ENCODE measurements at places on chromosomes 7 and 10.

DNA sequence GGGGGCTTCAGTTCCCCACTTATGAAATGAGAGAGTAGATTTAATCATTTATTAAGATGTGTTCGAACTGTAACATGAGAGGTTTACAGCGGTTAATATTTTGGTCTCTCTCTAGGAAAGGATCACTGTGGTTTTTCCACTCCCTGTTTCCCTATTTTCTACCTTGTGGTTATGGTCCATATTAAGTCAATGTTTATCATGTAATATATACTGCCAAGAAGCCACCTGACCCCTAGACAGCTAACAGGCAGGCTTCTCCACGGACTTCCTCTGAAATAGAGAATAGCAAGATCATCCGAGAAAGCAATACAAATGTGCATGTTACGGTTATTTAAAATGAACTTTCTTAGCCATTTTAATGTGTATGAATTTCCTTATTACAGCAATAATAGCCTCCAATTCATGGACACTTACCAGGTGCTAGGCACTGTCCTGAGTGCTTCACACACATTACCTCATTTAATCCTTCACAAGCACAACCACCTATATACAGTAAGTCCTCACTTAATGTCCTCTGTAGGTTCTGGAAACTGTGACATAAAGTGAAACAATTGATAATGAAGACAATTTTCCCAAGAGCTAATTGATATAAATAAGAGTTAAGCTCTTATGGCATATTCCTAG lies 835 bp upstream of the COL28A1 start:
- no peak for DNase-seq

DNA sequence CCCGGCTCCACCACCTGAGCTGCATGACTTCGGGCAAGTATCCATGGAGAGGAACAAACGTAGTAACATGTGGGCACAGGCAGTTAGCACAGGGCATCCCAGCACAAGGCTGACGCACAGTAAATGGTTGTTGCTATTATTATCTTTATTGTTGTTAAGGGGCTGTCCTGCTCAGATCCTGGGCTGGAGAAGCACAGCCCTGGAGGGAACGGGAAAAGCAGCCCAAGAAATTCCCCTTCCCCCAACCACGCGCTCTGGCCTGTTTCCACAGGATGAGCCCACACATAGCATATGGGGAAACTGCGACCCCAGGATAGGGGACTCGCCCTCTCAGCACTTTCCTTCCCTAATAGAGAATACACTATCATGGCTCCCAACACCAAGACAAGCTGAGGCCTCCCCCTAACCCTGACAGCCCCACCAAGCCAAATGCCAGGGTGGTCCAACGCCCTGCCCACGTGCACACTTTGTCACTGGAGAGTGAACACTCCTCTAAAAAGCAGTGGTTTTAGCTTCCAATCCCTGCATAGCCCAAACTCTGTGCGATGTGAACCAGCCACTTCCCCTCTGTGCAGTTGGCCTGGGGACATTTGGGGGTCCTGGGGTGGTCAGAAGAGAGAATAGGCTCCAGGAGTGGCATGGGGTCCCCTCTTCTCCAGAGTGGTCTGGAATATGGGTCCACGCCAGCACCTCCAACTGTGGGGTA lies 11.0 kb downstream of the PSD start:
- no peak for DNase-seq

GRCh38 chr7:51079494-51079893 lies 237.1 kb downstream of the COBL start:
- no peak for DNase-seq

- DNase-seq, result no peak
Observed at GRCh38 chr7:25087855-25088254, 37.2 kb downstream of the CYCS start.

GRCh38 chr10:130395248-130395936 lies 259.2 kb downstream of the GLRX3 start:
- DNase-seq, result no peak

DNA sequence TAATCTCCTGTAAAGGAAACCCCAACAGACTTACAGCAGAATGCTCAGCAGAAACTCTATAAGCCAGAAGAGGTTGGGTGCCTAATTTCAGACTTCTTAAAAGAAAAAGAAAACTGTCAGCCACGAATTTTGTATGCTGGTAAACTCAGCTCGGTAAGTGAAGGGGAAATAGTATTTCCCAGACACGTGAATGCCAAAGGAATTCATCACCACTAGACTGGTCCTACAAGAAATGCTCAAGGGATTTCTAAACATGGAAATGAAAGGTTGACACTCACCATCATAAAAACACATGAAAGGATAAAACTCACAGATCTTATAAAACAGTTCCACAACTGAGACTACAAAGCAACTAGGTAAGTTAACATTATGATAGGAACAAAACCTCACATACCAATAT lies 68.6 kb downstream of the GLCCI1 start:
- DNase-seq, result no peak

DNA sequence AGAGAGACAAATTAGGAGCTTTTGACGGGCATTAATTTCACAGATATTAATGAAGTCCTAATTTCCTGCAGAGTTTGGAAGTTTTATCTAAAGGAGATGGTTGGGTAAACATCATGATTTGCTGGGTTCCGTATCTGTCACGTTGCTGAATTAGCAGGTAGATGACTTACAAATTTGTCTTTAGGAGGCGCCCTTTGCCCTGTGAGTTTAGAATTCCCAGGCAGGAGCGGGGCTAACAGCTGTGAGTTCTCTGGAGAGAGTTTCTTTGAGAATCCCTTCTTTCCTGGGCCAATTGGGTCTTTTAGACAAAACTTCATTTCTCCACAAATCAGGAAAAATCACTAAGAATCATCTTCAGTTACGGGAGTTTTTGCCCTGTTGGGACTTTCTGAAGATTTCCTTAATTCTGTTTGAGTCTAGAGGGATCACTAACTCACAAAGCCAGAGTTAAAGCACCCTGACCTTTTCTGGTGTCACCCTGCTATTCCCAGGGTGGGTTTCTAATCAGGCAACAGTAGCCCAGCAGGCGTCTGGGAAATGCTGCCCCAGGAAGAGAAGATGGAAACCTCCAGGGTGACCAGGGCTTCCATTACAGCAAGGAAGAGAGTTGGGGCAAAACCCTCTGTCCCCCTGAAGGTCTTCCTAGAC lies 63.7 kb downstream of the PRKCQ start:
- DNase-seq, result no peak

DNA sequence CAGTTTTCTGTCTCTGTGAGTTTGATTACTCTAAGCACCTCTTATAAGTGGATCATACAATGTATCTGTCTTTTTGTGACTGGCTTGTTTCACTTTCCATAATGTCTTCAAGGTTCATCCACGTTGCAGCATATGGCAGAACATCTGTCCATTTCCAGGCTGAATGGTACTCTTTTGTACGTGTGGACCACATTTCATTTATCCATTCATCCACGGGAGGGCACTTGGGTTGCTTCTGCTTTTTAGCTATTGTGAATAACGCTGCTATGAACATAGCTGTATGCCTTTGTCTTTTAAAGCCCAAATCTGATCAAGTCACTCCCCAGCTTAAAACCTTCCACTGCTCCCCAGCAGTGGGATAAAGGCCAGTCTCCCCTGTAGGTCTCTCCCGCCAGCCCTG lies 31.5 kb downstream of the EGFR start:
- DNase-seq, result no peak

GRCh38 chr7:108120933-108121332 lies 9.2 kb downstream of the LAMB4 start:
- no peak for DNase-seq

DNA sequence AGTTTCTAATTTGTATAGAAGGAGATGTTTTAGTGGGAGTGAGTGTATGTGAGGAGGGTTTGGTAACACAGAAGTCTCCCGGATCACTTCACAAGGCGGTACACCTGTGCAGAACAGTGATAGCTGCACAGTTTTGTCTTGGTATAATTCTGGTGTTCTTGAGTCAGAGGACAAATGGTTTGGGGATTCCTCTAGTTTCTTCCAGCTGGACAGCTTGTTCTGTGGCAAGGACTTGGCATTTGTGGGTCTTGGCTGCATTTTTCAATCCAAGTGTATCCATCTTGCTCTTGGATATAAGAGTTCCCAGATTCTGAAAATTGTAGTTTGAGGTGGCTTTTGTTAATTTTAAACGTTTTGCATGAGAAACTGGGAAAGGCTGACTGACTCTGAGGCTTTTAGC lies 135.7 kb downstream of the AHR start:
- DNase-seq, result no peak

DNA sequence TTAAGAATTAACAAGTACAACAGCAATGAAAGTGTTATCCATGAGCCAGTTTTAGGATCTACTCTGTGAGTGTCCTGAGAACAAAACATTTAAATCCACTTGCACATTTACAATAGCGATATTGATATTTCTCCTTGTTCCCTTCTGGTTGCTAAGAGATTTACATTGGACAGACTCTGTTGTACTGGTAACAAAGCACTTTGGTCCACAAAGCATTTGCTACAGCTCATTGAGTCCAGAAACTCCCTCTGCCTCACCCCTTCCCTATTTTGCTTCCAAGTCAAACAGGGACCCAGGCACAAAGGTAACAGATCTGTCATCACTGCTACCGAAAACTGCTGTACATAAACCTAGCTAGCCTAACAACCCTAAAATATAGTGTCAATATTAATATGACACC lies 2.1 kb downstream of the ANK3 start:
- DNase-seq, result no peak

- DNase-seq, result no peak
Observed at GRCh38 chr7:137000621-137001020, 132.2 kb downstream of the CHRM2 start.

GRCh38 chr7:104039363-104039762 lies 49.9 kb upstream of the RELN start:
- DNase-seq, result no peak

- DNase-seq, result peak; percentile 74
Observed at GRCh38 chr7:924541-925231, 29.8 kb downstream of the ADAP1 start.

DNA sequence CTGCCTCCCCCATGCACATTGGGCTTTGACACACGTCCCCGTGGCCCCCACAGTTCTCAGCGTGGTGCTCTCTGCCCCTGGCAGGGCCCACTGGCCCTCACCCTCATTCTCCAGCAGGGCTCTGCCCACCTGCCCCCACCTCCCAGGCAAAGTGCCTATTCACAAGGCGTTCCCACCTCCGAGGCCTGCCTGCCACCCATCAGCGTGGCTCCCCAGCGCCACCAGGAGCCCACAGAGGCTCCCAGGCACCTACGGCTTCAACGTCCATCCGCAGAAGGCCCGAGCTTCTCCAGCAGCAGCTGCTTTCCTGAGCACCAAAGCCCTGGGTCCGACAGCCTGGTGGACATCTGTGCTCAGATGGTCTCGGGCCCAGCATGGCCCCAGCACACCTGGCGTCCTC lies 211.8 kb upstream of the PPP2R2D start:
- no peak for DNase-seq

DNA sequence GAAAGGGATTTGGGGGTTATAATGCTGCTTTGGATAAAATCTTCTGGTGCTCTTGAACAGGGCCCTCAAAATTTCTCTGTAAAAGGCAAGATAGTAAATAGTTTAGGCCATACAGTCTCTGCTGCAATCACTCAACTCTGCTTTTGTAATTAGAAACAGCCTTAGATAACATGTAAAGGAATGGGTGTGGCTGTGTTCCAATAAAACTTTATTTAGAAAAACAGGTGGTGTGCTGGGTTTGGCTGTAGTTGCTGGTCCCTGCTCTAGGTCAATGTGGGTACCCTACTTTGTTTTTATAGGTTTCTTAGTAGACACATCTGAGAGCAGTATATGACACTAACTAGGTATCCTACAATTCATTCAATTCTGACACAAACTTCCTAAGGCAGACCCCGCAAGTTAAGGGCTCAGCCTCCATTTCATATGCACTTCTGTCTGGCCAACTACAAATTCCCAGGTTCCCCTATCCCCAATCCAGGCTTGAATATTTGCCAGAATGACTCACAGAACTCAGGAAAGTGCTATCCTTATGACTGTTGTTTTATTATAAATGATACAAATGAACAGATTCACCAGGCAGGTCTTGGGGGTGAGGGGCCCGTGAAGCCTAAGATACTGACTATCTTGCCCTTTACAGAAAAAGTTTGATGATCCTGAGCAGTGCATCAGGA lies 349.9 kb downstream of the RPS24 start:
- no peak for DNase-seq

- DNase-seq, result no peak
Observed at GRCh38 chr10:79483948-79484347, 28.4 kb upstream of the EIF5AL1 start.

GRCh38 chr10:103600325-103600724 lies 106.8 kb downstream of the NEURL1 start:
- DNase-seq, result no peak

DNA sequence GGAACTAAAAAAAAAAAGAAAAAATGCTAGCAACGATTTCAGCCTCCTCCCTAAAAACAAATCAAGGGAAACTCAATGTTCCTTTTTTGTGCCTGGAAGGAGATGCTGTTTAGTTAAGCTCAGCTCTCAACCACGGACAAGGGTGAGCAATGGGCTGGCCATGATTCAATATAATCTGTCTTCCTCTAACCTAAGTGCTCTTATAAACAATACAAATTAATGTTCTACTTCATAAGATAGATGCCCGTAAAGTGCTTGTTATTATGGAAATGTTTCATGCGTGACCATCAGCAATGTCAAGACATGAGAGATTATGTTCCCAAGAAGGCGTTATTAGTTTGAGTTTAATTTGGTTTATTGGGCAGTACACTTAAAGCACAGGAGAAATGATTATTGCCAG lies 320.3 kb downstream of the SFMBT2 start:
- no peak for DNase-seq

DNA sequence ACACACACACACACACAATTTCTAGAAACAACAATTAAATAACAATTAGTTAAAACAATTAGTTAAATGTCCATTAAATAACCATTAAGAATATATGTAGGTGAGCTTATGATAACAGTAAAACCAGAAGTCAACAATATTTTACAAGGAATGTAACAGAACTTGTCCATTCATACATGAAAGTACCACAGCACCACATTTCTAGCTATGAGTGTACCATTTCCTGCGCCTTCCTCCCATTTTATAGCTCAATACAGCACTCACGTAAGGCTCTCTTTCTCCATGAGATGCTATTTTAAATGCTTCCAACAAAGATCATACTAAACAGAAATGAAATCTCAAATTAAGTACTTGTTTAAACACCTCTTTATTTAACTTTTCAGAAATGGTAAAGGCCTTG lies 367.3 kb upstream of the ZWINT start:
- DNase-seq, result no peak

DNA sequence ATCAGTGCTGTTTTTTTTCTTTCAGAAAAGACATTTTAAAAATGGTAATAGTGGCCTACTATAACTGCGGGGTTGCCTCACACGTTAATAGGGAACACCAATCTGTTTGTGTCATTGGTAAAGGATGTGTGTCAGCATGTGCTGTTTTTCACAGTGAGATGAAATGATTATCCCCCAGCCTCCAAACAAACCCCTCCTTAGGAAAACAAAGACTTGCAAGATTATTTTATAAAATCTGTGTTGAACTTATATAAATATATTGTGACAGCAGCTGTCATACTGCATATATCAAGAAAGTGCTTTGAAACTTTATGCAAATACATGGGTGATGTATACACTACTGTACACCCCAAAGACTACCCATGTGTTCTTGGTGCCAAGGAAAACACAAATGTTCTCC lies 125.8 kb downstream of the BMPER start:
- DNase-seq, result no peak
